Type B pancreatic cell (in vitro differentiated cells): ENCODE measurements at places on chromosomes 5 and 9. TPM values are rescaled to one million over a fixed set of nuclear protein-coding genes. Genes with fewer than 3 reads are reported as not detected.

The GFI1B gene
- total RNA-seq = 0.45 TPM in 1 of 2 replicates, not detected in the other

The ASS1 gene
- total RNA-seq = 29.1 and 80.1 TPM in 2 replicates

The SH3PXD2B gene
- 38.4 and 52.3 TPM in 2 replicates for total RNA-seq

The PCDHGA8 gene
- 1.3 and 2.1 TPM in 2 replicates for total RNA-seq

The CDKN2B-AS1 gene
- total RNA-seq = 0.58 and 1.5 TPM in 2 replicates

The PLAC8L1 gene
- 0.95 and 2.4 TPM in 2 replicates for total RNA-seq

The SV2C gene
- total RNA-seq = 0.64 and 6.9 TPM in 2 replicates

The PCDHB8 gene
- total RNA-seq = 0.99 and 3.9 TPM in 2 replicates

The TOMM5 gene
- total RNA-seq = 132 and 144 TPM in 2 replicates

The CCDC180 gene
- total RNA-seq = 2.2 and 7.0 TPM in 2 replicates

The PCDHGA9 gene
- total RNA-seq = 0.97 and 2.2 TPM in 2 replicates

The MARVELD2 gene
- 26.1 and 62.5 TPM in 2 replicates for total RNA-seq

The MELK gene
- 19.8 and 35.8 TPM in 2 replicates for total RNA-seq

The MAP1B gene
- total RNA-seq = 66.2 and 124 TPM in 2 replicates

The BRD3OS gene
- 17.0 and 24.0 TPM in 2 replicates for total RNA-seq

The CDH9 gene
- 0.68 TPM in 1 of 2 replicates, not detected in the other for total RNA-seq

- no peak for DNase-seq
Measured at GRCh38 chr9:24459953-24460352, 85.7 kb downstream of the IZUMO3 start.

DNA sequence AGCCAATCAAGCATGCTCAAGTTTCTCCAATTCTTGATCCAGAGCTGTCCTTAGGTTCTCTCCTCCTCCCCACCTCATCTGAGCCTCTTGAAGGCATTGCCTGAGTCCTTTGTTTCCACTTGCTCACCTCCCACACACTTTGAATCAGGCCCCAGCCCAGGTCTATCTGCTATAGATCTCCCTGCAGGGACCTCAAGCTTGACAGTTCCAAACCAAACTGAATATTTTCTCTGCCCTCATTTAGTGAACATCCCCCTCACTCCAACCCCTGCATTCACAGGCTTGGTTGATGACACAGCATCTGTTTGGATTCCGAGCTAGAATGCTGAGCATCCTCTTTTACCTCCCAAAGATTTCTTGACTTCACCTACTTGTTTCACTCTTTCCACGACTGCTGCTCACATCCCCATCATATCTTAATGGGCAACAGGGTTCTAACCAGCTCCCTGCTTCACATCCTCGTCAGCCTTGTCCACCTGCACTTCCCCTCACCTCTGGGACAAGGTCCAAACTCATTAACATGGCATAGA is 474.5 kb downstream of the ZSWIM6 start:
- DNase-seq = no peak

DNA sequence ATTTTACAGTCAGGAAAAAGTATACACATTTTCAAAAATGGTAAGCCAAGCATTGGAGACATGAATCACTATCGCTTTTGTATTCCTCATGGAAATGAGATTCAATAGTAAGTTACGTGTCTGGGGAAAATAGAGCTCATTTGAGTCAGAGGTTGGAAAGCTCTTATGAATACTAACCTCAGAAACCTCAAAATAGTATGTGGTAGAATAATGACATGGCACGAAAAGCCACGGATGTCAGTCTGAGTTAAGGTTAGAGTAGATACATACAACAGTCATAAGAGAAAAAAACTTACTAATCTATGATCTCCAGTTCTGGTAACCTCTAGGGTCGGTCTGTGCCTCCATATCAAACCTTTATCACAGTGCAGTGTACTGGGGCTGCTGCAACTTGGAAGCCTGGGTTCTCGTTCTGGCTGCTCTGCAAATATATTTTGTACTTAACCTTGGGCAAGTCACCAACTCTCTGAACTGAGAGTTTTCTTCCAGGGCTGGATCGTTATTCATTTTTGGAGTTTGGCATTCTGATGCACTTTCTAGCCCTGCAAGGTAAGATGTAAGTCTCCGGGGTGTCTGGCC is 31.8 kb downstream of the MAP1B start:
- no peak for DNase-seq

GRCh38 chr9:127877566-127877998 is at the start of gene AK1:
Gene AK1, minus strand, starts transcription at chr9:127877675. Its CDS starts 3,058 bp downstream, at chr9:127874617.
- no peak for DNase-seq

GRCh38 chr9:125544988-125545651 is 161.9 kb downstream of the MAPKAP1 start:
- no peak for DNase-seq

GRCh38 chr5:1512541-1513291 is 11.0 kb downstream of the LPCAT1 start:
- peak; percentile 64 for DNase-seq

- no peak for DNase-seq
Measured at GRCh38 chr5:80117446-80117845, 82.3 kb downstream of the THBS4 start.

GRCh38 chr5:123997462-123998215 is 485.7 kb downstream of the CSNK1G3 start:
- no peak for DNase-seq

- DNase-seq = peak; percentile 74
Measured at GRCh38 chr5:132259069-132259851, 1.8 kb downstream of the PDLIM4 start.

DNA sequence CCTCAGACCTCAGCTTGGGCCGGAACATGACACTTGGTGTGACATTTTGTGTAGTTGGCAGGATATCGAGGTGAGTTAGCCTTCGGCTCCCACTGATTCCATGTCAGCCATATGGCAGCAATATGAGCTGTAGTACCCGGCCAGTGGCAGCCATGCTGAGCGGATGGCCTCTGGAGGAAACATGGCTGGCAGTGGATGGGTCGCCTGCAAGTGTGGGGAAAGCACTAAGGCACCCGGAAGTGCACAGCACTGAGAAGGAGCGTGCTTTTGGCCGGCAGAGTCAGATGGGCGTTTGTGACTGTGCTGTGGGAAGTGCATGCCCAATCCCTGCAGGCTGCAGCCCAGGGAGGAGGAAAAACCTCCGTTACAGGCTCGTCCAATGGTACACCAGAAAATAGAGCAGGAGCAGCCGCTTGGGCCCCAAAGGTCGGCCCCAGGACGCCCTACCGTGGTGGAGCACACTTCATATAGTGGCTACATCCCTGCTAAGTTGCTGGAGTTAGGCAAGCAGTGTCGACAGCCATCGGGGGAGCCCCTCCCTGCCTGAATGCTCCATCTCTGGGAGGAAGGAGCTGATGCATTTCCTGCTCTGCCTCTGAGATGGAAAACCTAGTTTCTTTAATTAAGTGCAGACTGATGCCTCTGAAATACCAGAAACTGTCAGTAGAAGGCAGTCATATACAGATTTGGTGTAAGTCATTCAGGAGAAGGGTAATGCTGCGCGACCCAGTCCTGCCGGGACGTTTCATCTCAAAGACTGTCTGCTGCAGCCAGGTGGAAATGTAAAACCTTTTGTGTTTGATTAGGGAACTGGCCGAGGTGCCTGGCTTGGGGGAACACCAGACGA is 2185.8 kb upstream of the ACO1 start:
- no peak for DNase-seq

DNA sequence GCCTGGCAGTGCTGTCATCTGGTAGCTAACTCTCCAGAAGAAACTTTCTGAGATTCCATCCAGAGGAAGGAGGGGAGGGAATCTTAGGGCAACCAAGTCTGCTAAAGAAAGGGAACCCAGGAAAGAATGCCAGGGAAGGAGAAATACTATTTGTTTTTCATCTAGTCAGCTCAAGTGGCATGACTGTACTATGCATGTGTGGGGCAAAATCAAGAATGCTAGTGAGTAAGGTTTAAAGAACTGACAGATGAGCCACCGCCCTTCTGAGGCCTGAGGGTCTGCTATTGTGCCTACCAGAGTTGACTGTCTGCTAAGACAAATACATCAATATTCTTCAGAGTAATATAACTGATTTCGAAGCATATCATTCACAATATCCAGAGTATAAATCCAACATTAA is 204.2 kb downstream of the SLC12A2 start:
- no peak for DNase-seq

DNA sequence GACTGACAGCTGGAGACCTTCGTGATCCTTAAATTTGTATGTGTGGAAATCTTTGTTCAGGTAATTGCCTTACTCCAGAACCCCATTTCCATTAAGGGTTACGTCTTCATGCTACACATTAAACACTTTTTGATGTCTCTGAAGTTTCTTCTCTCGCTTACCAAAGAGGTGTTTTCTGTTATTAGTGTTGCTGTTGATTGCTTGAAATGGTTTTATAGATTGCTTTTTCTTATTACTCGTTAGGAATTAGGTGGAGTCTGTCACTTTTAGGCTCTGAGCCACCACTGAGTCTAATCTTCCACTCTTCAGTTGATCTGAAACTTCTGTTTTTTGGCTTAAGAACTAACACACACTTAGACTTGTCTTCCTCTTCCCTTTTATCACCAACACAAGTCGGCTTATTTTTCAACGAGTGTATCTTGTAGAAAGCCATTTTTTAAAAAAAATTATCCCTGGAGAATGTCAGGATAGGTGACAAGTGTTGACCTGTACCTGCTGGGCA is 62.2 kb upstream of the PPARGC1B start:
- no peak for DNase-seq

GRCh38 chr5:69103521-69103920 is 9.7 kb downstream of the SLC30A5 start:
- no peak for DNase-seq

- no peak for DNase-seq
Measured at GRCh38 chr5:43171451-43171850, 20.6 kb upstream of the NIM1K start.

DNA sequence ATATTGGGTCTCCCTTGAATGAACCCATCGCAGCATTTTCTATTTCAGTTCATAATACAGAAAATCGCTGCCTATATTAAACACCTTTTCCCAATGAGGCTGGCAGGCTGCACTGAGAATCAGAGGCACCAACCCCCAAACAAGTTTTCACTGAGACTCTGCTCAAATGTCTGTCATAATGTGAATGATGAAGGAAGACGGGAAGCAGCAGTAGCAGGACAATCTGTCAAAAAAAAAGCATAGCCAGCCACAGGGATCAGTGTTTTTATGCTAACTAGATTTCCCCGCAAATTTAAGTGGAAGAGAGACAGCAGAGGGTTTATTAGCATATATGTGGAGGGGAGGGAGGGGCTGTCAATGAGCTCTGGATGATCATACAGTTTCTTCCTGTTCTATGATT is 162.7 kb upstream of the PDE4D start:
- no peak for DNase-seq

GRCh38 chr5:147927901-147928300 is 21.6 kb upstream of the C5orf46 start:
- DNase-seq = no peak

DNA sequence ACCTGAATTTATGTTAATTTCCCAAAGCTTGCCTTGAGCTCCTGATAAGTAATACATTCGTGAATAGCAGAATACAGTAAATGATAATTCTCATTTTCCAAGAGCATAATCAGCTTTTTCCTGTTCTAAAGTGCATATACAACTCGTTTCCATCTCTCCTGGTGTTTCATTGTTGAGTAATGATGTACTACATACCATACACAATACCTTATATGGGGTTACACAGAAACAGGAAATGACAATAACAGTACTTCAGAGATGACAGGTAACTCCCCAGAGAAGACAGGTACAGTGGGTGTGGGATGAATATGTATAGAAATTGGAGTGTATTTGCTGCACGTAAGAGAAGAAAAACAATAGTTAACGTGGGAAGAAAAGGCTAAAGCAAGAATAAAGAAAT is 287.1 kb downstream of the TENT4A start:
- no peak for DNase-seq

DNA sequence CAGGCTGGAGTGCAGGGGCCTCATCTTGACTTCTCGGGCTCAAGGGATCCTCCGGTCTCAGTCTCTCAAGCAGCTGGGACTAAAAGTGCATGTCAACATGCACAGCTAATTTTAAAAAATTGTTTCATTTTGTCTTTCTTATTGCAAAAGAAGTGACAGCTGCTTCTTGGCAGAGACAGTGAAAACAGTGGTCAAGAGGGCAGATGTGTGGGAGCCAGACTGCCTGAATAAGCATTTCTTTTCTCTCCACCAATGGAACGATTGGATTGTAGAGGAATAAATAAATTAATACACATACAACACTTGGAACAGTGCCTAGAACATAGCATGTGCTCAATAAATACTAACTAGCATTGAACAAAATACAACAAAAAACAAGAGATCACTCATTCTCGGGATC is 27.4 kb upstream of the KIF4B start:
- no peak for DNase-seq

DNA sequence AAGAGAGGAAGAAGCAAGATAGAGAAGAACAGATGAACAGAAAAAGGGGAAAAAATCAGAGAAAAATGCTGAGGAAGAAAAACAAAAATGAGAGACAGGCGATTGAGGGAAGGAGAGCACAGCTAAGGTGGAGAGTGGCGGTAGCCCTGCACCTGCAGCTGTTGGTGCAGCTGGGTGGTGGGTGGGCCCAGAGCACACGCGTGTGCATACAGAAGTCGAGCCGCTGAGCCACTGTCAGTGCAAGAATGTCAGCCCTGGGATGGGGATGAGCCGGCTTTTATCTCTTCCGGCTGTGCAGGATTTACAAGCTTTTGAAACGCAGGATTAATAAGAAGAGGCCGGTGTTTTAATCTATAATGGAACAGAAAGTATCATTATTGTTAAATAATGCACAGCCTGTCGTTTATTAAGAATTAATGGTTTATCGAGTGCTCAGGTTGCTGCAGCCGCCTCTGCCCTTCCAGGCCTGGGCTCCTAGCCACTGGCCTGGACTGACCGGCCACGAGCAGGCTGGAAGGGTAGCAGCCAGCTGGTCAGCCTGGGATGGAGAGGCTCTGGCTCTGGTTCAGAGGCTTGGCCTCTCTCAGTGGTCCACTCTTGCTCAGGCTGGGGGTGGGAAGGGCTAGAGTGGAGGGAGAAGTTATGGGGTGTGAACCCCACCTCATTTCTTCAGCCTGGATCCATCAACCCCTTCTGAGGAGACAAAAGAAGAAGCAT is 68.7 kb downstream of the PCDH1 start:
- no peak for DNase-seq

- no peak for DNase-seq
Measured at GRCh38 chr5:2293906-2294305, 411.2 kb upstream of the IRX4 start.

DNA sequence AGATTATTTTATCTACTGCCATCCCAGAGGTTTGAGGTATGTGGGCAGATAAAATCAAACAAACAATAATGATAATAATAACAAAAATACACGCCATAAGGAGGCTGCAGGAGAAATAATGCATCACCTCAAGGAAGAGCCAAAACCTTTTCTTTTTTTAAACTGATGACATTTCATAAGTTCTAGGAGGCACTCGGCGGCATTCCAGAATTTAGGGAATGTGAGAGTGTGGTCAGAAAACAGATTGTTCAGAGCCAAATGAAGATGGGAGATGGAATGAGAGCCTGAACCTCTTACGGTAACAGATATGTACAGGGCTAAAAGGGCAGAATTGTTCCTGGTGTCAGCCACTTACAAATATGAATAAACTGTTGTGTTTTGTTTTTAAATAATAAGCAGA is 615.0 kb upstream of the CHD1 start:
- DNase-seq = no peak

DNA sequence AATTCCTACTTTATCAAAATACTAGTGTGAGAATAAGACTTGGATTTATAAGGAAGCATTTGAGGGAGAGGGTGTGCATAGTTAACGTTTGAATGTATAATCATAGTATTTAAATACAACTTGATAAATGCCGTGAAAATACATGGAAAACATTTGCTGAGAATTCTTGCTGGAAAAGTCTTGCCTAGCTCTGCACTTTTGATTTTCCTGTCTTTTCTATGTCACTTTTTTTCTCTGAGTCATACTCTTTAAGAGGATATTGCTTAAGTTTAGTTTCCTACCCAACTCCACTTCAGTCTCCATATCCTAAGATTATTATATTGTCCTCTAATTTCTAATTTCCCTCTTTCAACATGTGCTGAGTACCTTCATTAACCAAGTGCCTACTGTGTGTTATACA is 616.6 kb upstream of the SEMA6A start:
- no peak for DNase-seq

GRCh38 chr5:76953551-76954382 is 922 bp downstream of the CRHBP start:
- no peak for DNase-seq
